ENCODE measurements at places on chromosomes 1 and 21.
A peak's percentile ranks its signal among the peaks of the same experiment; 100 is the strongest.

DNA sequence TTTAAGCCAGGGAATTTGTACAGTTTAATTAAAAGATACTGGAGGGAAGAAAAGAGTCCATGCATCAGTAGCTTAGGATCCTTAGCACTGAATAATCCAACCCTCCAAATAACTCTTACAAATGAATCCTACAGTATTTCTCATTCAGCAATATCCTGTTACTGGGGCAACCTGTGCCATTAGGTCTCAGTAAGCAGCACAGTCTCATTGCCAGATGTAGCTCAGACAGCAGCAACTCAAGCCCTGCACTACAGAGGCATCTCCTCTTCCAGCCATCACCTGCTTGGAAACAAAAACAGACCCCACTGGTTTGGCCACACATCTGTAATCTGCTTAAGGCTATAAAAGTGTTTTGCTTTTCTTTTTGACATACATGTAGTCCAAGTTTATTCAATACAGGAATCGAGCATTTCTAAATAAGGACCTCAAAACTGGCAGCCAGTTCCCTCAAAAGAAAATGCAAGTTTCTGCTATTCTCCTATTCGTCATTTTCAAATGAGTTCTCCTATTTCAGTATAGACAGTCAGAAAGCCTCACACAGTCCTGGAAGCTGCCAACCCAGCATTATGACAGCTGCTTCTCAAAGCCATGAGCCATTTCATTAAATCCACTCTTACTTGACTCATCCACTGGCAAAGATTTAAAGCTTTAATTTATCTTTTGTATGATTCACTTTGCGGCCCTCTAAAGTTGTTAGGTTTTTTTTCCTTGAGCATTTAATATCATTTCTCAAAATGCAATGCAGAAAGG, 129.0 kb downstream of the APP start:
- no peak for DNase-seq

- DNase-seq = no peak
These were observed 39.1 kb upstream of the EFCAB14 start for GRCh38 chr1:46757956-46758528.

- no peak for DNase-seq
These were observed at the start of gene AQP10 for GRCh38 chr1:154320882-154321608. Gene AQP10 (plus strand): TSS chr1:154321093. CDS start chr1:154321156, 63 bp downstream.

DNA sequence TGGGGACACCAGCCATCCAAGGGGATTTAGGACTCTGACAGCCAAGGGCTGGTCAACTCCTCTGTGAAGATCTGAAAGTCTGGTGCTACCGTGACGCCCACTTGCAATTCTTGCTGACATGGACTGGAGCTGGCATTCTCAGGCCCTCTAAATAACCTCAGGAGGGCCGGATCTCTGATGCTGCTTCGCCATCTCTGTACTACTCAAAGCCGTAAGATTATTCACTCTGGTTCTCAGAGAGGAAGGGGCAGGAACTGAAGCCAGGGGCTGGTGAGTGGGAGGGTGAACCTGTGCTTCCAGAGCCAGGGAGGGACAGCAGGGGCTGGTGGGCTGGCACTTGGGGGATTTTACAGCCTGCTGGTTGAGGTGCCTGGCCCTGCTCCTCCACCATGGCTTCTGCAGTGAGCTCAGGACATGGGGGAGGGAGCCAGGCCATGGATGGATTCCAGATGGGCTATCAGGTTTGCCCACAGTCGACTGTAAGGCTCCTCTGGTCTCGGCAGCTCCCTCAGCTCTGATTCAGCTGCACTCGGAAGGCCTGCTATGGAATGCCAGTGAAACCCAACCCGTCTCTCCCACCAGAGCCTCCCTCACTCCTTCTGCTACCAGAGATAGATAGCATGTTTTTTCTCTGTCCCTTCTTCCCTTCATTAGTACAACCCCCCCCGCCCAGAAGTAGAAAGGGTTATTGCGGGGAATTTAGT, 84.5 kb downstream of the PLXNA2 start:
- DNase-seq = no peak

DNA sequence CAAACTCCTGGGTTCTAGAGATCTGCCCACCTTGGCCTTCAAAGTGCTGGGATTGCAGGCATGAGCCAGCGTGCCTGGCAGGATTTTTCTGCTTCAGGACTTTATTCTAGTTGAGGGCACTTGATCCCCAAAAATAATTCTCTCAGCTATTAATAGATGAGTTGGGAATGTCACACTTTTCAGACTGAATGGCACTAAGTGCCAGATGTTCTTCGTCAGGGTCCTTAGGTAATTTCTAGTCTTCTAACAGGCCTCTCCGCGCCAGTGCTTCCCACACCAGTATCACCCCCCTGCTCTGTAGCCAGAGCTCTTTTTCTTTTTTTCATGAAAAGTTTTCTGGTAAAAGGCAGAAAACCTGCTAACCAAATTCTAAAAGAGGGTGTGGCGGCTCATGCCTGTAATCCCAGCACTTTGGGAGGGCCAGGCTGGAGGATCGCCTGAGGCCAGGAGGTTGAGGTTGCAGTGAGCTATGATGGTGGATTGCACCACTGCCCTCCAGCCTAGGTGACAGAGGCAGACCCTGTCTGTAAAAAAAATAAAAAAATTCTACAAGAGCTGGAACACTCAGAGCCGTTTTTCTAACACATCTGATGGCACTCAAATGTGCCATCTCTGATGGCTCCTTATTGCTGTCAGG, 6.1 kb upstream of the SARS1 start:
- DNase-seq = no peak

GRCh38 chr1:229619614-229620013, 6.3 kb downstream of the TAF5L start:
- no peak for DNase-seq

DNA sequence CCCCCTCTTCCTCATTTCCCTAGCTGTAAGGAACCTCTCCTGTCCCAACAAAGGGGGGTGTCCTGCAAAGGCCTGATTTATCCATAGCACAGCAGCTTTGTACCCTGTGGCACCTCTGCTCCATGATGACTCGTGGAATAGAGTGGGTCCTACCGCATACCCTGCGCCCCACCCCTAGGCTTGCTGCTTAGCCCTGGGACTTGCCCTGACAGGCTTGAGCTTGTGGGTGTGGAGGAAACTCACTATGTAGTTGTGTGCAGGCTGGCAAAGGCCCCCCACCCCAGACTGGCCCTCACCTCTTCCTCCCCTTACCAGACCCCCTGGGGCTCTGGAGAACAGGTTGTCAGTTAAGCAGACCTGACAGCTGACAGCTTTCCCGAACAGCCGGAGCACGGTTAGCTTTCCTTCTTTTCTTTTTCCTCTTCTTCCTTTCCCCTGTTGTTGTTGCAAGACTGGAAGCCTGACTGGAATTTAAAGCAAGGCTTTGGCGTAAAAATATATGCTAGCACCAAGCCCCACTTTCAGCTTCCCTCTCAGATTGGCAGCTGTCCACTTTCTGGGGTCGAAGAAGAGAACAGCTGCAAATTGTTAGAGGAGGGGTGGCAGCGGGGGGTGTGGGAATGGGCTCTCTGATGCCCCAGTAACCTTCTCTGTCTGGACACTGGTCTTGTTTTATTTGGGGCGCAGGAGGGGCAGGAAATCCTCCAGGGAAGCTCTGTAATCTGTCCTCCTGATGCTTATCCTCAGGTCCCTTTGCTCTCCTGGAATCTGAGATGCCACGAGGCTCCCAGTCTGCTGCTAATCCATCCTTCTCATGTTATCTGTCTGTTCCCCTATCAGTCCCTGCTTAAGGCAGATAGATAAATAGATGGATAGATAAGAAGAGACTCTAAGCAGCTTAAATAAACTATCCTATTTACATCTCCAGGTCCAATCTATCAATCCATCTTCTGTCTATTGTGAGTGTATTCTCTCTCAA, 134.6 kb downstream of the BRINP2 start:
- no peak for DNase-seq

DNA sequence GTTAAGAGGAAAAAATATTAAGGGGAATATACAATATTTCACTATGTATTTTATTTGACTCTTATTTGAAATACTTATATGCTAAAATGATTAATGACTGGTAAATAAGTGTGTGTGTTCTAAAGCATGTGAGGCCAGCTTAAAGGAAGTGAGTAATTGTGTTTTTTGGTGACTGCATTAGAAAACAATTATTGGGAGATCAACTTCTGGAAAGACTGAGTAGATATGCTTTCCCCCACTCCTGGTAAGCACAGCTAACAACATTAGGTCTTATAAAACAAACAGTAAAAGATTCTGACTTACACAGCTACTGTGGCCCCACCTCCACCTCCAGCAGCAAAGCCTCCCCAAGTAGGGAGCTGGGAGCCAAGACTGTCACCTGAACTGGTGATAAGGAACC, 403.0 kb downstream of the SRGAP2C start:
- DNase-seq = no peak

DNA sequence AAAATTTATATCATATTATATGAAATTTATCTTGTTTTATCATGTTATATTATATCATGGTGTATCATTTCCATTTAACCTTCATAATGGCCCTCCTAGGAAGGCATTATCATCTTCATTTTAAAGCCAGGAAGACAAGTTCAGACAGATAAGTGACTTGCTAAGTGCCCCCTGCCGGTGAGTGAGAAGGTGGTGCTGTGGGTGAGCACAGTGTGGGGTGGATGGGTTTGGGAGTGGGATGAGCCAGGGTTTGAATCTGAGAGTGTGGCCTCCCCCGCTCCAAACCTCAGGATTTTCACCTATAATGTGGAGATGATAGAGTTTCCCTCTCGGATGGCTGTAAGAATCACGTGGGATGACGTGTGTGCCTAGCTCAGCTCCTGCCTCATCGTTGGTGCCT, 108.7 kb upstream of the IGSF21 start:
- no peak for DNase-seq

DNA sequence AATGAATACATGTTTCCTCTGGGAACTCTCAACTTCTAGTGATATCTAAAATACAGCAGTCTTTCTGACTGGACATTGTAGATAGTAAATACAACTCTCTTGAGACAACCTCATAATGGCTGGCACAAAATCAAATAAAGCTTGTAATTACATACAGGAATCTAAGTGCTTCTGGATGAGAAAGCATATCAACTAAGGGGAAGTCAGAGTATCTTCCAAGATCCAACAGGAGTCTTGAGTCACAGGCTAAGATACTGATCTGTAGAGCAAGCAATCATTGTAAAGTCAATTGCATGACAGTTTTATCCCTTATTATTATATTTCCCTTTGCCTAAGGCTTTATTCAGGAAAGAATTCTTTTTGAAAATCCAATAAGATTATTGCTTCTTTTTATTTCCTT, 249.9 kb downstream of the LRRIQ3 start:
- DNase-seq = no peak

DNA sequence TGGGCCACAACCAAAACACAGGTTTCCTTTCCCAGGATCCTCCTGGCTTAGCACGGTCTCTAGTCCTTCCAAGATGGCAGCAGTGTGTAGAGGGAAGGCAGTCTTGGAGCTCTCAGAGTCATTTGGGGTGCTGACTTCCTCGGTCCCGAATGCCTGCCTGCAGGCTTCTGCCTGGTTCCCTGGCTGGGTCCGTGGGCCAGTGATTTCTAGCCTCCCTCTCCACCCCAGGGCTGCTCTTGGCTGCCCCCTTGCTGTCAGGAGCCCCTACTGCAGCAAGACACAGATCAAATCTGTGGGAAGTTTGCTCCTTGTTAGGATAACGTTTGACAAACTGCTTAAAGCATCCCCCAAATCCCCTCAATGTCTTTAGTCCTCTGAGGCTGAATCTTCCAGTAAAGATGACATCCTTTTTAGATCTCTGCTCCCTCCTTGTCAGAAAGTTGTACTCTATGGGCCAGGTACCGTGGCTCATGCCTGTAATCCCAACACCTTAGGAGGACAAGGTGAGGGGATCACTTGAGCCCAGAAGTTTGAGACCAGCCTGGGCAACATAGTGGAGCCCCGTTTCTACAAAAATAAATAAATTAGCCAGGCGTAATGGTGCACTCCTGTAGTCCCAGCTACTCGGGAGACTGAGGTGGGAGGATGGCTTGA, 272.5 kb downstream of the RRAGC start:
- peak; percentile 64 for DNase-seq

DNA sequence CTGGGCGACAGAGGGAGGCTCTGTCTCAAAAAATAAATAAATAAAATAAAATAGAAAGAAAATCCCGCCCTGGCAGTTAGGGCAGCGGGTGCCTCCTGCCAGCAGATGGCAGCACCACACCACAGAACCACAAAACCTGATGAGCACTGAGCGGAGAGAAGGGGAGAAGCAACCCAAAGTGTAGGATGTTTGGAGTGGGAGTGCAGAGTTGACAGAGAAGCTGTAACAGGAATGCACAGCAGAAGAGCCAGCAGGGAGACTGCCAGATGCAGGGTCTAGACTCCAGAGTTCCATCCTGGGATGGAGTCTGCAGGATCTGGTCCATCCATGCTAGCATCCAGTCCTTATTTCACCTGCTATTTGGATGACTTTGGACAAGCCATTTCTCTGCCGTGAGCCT, 29.7 kb upstream of the KIRREL1 start:
- peak; percentile 61 for DNase-seq

- DNase-seq = no peak
These were observed 4.8 kb upstream of the GNPAT start for GRCh38 chr1:231236208-231236591.

DNA sequence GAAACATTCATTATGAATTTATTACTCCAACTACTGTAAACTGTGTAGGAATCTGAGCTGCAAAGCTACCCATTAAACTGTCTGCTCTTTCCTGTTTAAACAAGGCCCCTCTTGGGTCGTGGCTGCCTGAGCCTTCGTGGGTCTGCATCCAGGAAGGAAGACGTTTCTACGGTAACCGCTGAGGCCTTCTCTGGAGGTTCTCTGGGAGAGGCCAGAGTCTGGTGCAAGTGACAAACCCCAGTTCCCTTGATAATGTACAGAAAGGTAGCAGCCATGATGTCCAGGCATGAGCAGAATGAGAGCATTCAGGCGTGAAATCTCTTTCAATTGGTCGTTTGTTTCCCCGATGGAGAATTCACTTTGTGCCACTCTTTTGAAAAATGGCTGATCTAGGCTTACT, 350.2 kb downstream of the PLPP3 start:
- DNase-seq = no peak

DNA sequence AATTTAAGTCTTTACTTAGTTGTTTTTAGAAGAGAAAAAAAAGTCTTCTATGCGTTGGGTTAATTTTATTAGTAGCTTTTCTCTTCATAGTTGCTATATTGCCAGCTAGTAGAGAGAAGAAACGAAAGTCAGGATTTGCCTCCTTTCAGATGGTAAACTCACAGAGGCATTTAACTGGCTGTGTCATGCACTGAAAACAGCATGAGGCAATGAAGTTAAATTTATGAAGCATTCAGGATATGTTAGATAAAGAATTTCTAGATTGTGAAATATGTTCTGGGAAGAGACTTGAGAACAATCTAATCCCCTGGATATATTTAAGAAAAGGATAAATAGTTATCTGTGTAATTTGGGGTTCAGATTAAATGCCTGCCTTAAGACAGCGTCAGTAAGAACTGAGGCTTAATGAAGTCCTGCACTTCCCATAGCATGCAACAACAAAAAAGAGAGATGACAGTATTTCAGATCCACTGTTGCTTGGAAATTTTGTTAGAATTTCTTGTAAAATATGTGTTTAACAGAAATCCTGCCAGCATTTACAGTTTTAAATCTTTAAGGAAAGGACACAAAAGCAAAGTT, 1.7 kb downstream of the ANGPTL1 start:
- no peak for DNase-seq

GRCh38 chr1:39509360-39510009, 18.0 kb downstream of the BMP8A start:
- DNase-seq = no peak
